Epithelial cell of proximal tubule (primary cell): ENCODE measurements at places on chromosomes 11 and 22.

DNA sequence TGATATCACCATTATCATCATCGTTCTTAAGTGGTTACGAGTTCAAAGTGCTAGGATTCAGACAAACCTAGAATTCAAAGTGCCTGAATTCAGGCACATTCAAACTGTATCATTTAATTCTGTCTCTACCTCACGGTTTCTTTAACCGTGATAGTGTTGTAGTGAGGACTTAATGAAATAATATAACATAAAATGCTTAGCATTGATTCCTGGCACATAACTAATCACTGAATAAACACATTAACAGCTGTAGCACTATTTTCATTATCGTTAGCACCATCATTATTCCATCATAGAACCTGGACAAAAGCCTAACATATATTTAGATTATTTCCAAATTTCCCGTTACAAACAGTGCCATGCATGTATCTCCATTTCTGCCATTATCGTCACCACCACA is 102.0 kb downstream of the WNT11 start:
- no peak for DNase-seq

DNA sequence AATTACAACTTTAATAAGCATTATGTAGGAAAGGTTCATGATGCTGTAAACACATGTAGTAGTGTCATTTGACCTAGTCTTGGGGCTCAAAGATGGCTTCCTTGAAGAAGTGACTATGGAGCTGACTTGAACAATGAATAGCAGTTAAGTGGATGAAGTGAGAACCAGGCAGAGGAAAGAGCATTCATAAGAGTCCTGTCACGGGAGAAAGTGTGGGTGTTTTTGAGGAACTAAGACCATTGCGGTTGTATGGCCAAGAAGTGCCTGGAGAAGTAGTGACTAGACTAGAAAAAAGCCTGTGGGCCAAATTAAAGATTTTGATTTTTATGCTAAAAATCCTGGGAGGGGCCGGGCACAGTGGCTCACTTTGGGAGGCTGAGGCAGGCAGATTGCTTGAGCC is 7.2 kb upstream of the IL18BP start:
- no peak for DNase-seq

- no peak for DNase-seq
These were observed 722.2 kb upstream of the TENM4 start for GRCh38 chr11:80163011-80163410.

- no peak for DNase-seq
These were observed 36.4 kb upstream of the DKK3 start for GRCh38 chr11:12044799-12045198.

- no peak for DNase-seq
These were observed 9.1 kb downstream of the USP35 start for GRCh38 chr11:78197816-78198215.

GRCh38 chr11:116697639-116698038 is 75.1 kb downstream of the BUD13 start:
- no peak for DNase-seq

DNA sequence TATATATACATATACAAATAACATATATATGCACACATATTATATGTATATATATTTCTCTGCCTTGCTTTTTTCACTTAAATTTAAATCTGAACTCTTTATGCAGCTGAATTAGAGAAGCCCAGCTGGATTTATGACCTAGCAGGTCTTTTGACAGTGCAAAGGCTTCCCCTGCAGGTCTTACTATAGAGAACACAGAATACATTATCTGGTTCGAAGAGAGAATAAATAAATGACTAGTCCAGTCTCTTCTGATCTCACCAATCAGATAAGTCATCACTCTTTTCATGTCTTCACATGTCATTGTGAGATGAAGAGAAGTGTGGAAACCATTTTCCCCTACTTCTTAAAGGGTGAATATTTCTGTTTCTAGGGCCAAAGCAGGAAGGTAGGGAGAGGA is 58.2 kb downstream of the OR10A6 start:
- no peak for DNase-seq

DNA sequence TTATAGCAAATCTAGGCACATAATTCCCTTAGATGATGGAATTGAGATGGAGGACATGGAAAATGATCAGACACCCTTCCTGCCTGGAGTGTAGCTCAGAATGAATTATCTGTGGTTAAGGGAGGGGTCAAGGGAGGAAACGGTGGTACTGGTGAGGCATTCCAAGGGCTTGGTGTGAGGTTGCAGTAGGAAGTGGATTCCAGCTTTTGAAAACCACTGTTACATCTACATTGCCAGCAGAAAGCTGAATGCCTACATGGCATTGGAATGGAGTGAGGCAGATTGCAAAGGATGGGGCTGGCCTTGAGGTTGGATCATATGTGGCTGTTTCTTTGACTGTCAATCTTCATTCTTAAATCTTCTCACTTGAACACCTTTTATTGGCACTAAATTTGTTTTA is 684.4 kb downstream of the NTM start:
- no peak for DNase-seq

DNA sequence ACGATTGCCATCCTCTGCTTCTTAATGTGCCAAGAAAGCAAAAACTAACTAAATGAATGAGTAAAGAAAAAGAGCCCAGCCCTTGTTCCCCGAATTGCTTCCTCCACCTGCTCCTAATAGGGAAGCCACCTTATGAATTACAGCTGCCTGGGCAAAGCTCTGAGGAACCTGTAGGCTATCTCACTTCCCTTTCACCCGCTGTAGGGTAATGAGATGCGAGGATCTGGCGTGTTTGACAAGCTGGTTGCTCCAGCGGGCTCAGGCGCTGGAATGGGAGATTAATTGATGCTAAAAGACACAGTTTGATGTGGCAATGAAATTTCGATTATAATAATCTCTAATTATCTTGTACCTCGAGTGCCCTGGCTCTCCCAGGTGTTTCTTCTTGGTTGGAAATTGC is 256.4 kb downstream of the NTM start:
- DNase-seq, result no peak

GRCh38 chr22:28904211-28904896 is 21.0 kb downstream of the ZNRF3 start:
- DNase-seq, result no peak

GRCh38 chr22:26779929-26780328 is 122.5 kb downstream of the MIAT start:
- DNase-seq, result no peak

GRCh38 chr11:42768576-42768975 is 543.2 kb upstream of the API5 start:
- DNase-seq, result no peak
